Left renal cortex interstitium (tissue), 4 donors: ENCODE measurements at places on chromosomes 12 and 14.

GRCh38 chr14:70257526-70257925 is 68.8 kb upstream of the SLC8A3 start:
- no peak for DNase-seq

DNA sequence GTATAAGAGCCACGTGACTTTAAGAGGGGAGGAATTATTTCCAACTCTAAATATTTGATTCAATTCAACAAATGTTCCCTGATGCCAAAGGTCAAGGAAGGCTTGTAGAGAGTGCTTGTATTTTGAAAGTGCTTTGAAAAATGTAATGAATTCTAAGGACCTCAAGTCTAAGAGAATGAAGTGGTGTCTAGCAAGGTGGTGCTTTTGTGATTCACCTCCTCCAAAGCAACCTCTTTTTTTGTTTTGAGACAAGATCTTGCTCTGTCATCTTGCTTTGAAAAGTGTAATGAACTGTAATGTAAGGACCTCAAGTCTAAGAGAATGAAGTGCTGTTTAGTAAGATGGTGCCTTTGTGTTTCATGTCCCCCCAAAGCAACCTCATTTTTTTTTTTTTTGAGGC is 13.7 kb downstream of the AK7 start:
- no peak for DNase-seq

- DNase-seq, result no peak
Observed at GRCh38 chr12:108332791-108333382, 6.2 kb downstream of the CMKLR1 start.

DNA sequence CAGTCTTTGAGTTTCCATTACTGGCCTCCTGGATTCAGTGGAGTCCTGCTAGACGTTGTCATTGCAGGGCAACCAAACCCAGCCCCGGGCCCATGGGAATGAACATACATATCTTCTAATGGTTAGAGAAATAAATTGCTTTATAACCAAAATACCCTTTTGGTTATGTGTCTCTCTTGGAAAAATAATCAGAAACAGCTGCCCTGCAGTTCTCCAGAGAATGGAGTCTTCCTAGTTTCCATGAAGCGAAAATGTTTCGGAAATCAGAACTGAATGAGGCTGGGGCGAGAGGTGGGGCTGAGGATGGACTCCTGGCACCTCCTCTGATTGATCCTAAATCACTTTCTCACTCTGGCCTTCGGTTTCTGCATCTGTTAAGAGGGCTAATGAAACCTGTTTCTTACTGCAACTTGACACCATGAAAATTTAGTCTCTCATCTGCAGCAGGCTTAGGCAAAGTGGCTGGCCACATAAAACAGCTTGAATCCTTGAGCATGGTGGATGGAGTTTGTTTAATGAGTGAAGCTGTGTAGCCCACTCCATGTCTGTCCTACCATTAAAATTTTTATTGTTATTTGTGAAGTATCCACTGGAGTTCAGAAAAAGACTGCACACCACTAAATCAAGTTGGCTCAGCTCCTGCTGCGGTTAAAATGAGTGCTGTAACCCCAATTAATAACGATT is 198.9 kb downstream of the CACNA1C start:
- no peak for DNase-seq

GRCh38 chr14:69968132-69968531 is 88.9 kb downstream of the SMOC1 start:
- DNase-seq, result no peak
